NCI-H1694 (cell line): ENCODE measurements at places on chromosomes 5 and 9.

GRCh38 chr5:109080896-109081295 is 328.9 kb downstream of the PJA2 start:
- DNase-seq, result no peak

GRCh38 chr9:86241216-86241615 is 18.2 kb downstream of the C9orf153 start:
- no peak for DNase-seq

GRCh38 chr5:83741571-83741970 is 20.9 kb upstream of the HAPLN1 start:
- DNase-seq, result peak; percentile 36

DNA sequence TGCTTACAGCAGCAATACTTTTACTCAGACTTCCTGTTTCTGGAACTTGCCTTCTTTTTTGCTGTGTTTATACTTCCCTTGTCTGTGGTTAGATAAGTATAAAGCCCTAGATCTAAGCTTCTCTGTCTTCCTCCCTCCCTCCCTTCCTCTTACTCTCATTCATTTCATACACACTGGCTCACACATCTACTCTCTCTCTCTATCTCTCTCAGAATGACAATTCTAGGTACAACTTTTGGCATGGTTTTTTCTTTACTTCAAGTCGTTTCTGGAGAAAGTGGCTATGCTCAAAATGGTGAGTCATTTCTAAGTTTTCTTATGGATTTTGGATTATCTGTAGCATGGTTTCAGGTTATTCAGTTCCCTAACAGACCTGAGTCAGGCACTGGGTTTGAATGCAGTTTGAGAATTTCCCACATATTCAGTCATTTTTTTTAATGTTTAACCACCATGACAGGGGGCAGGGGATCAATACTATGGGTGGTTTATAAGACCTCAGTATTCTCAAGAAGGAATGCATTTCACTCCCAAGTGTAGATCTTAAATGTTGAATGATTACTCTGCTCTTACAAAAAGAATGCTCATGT is at the start of gene IL7R:
Gene IL7R (plus strand): TSS at position 127 of the 587 bp plus-strand sequence. CDS start 87 bp downstream, at position 214.
- no peak for DNase-seq

DNA sequence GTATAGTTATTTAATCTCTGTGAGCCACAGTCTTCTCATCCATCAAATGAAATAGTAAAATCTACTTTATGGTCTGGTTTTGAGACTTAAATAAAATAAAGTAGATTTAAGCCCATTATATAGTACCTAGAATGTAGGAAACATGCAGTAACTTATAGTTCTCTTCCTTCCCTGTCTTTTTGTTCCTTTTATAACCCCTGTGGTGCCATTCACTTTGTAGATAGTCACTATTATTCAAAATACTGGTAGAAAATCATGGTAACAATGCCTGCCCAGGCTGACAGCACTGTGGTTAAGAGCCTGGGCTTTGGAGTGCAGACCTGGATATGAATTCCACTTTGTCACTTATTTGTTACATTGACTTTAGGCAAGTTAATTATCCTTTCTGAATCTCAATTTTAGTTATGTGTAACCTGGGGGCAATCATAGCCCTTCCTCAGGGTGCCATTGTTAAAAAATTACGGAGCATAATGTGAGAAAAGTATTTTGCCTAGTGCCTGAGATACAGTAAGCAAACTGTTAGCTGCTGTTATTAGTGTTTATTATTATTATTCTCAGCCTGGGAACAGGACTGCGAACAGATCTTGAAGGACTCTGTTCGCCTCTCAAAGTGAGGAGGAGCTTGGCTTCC is 100.4 kb downstream of the RALGPS1 start:
- no peak for DNase-seq

DNA sequence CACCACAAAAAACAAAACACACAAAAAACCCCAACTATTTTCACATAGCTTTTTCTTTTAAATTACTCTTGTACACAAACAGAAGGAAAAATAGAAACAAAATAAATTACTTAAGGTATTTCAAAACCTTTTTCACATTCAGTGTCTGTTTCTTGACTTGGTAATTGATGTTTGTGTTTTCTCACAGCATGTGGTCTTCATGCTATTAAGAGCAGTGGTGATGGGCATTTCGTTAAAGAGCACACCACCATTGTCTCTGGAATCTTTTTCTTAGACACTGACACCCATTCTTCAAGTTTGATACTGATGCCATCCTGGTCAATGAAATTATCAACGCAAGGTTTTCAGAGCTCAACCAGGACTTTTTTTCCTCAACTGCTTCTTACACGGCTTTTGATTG is 63.8 kb downstream of the SLC28A3 start:
- no peak for DNase-seq

DNA sequence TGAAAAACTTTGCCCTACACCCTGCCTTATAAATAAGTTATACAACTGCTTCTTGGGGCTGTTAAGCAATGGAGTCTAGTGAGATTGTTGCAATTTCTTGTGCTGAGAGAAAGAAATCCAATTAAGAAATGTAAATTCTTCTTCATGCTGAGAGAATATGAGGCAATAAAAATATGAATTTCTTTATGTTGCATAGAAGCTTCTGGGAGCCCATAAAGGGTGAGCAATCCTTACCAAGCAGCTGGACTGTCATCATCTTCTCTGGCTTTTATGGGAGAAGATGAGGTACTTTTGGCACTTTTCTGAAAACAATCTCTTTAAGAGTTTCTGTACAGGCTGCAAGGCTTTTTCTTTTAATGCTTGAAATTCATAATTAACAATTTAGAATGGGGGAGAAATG is 204.3 kb downstream of the DMRTA1 start:
- DNase-seq, result no peak

DNA sequence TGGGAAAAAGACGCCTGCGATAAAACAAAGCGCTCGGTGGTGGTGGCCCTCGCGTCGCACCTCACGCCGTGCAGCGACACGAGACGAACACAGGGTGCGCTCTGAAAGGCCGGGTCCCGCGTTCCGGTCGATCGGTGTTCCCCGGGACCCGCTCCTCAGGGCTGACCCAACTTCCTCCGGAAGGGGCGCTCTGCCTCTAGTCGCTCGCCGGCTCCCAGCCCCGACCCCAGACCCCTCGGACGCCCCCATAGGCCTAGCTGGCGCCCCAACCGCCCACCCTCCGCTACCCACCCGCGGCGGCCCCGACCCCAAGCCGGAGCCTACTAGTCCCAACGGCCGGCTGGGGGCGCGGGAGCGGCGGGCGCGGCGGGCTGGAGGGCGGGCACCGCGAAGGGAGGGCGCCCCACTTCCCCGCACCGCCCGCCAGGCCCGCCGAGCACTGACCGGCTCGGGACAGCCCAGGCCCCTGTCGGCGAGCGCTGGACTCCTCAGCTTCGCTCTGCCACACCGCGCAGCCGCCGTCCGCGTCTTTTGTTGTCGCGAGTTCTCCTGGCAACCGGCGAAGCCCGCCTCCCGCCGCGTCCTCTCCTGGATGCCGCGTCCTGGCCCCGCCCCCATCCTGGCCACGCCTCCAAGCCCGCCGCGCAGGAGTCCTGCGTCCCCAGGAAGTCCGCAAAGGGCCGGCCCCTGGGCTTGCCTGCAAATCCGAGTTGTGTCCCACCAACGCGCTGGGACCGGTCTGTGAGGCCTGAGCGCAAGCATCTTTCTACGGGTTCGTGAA is at the start of gene KIF27:
Gene KIF27 (minus strand): TSS at position 506 of the 781 bp plus-strand sequence. CDS start 5,841 bp downstream, outside the sequence.
- DNase-seq, result peak; percentile 68

DNA sequence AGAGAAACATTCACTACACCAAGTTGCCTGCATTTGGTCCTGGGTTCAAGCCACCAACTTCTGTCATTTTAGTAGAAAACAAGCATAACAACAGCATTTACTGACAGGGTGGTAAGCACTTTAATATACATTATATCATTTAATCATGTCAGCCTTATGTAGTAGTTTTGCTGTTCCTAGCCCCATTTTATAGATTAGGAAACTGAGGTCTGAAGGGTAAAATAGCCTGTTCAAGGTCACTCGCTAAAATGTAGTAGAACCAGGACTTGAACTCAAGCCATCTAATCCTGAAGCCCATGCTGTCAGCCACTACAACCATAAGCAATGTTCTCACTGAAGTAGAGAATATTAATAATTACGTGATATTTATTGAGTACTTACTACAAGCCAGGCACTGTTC is 59.7 kb upstream of the TRIM32 start:
- DNase-seq, result no peak

- no peak for DNase-seq
These were observed 17.0 kb downstream of the IARS1 start for GRCh38 chr9:92276331-92277032.

DNA sequence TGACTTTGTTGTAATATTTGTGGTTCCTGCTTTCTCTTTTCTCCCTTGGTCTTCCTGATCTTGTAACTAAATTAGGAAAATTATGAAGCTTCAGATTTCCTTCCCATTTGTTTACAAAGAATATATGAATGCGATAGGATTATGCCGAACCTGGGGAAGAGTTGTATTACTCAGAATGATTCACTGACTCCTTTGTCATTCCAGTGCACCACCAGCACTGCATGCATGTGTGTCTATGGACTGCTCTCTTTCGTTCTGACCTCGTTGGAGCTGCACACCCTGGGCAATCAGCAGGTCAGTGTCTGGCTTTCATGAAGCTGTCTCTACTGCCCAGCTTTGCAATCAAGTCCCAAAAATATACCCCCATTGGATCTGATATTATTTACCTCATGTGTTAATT is 25.5 kb downstream of the NUP188 start:
- DNase-seq, result no peak

GRCh38 chr5:3026099-3026498 is 274.6 kb upstream of the IRX2 start:
- DNase-seq, result no peak
